Lung (tissue), 17 donors: ENCODE measurements at places on chromosomes 11 and 22. TPM values are rescaled to one million over a fixed set of nuclear protein-coding genes. Genes with fewer than 3 reads are reported as not detected.

The KCNE3 gene
- total RNA-seq: 14.9 TPM

The TMEM126A gene
- total RNA-seq: 17.1 TPM

The NLRP6 gene
- 2.1 TPM for total RNA-seq

The PRG3 gene
- total RNA-seq: 1.4 TPM

The CTSW gene
- total RNA-seq: 4.6 TPM

The TTLL12 gene
- total RNA-seq: 15.8 TPM

The AGBL2 gene
- 11.0 TPM for total RNA-seq

The DGAT2 gene
- 11.1 TPM for total RNA-seq

The RASL10A gene
- not detected for total RNA-seq

The CATSPER1 gene
- total RNA-seq: 2.9 TPM

DNA sequence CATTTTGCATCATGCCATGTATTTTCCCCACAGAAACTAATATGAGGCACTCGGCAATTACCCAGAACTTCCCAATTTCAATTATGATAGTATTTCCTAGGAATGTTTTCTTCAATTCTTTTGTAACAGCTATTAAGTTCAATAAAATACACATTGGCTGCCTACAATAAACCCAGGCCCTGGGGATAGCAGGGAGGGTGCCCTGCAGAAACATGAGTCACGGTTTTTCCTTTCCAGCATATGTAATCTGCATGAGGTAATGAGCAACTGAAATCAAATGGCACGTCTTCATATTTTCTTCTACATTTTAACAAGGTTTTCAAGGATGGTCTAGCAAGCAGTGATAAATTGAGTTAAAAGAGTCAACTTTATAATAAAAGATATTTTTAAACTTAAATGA is 32.0 kb downstream of the GUCY1A2 start:
- H3K36me3 ChIP-seq: no peaks in the 10 kb centered on the region
- H3K4me1 ChIP-seq: peaks cover 16% of the 10 kb centered on the region
- no peak overlapping the region for H3K4me3 ChIP-seq
- H3K27me3 ChIP-seq: no peaks in the 10 kb centered on the region

DNA sequence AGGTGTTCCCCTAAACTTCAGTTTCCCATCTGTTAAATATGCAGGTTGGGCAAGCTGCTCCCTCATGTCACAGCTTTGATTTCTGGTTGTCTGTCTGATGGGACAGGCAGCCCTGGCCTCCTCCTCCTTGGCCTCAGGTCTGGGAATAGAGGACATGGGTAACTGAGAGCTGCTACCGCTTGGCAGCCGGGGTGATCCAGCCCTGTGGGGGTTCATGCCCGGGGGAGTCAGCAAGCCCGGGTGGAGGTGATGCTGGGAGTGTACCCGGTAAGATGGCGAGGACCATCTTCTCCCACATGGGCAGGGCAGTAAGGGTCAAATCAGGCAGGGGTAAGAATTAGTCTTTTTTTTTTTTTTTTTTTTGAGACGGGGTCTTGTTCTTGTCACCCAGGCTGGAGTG is 845.0 kb downstream of the TBC1D22A start:
- H3K36me3 ChIP-seq: no peaks in the 10 kb centered on the region
- H3K27me3 ChIP-seq: peaks cover 2% of the 10 kb centered on the region
- H3K27ac ChIP-seq: no peak overlapping the region
- H3K4me3 ChIP-seq: no peak overlapping the region
- no peaks in the 10 kb centered on the region for H3K4me1 ChIP-seq

GRCh38 chr22:22185217-22185616 is 59.4 kb upstream of the VPREB1 start:
- no peaks in the 10 kb centered on the region for H3K27me3 ChIP-seq
- no peak overlapping the region for H3K27ac ChIP-seq
- no peak overlapping the region for H3K4me3 ChIP-seq

GRCh38 chr22:29937940-29938693 is 55.1 kb downstream of the MTMR3 start:
- DNase-seq: no peak
- no peaks in the 10 kb centered on the region for H3K36me3 ChIP-seq
- H3K27ac ChIP-seq: no peak overlapping the region
- peaks cover 13% of the 10 kb centered on the region for H3K4me1 ChIP-seq
- H3K27me3 ChIP-seq: no peaks in the 10 kb centered on the region
- no peak overlapping the region for H3K4me3 ChIP-seq

GRCh38 chr11:129192150-129192549 is at the start of gene ARHGAP32:
TSS of gene ARHGAP32 (minus strand) at chr11:129192325. CDS start at chr11:129192198, 127 bp downstream.
- H3K4me3 ChIP-seq: no peak within 1 kb of the TSS
- DNase-seq: no peak
- peaks cover 2% of the 10 kb centered on the region for H3K4me1 ChIP-seq
- H3K27me3 ChIP-seq: no peaks in the 10 kb centered on the region
- no peak within 1 kb of the TSS for H3K27ac ChIP-seq

GRCh38 chr11:120759046-120759445 is 247.5 kb downstream of the GRIK4 start:
- H3K4me3 ChIP-seq: no peak overlapping the region
- no peaks in the 10 kb centered on the region for H3K4me1 ChIP-seq
- no peak for DNase-seq
- no peaks in the 10 kb centered on the region for H3K36me3 ChIP-seq
- H3K27ac ChIP-seq: no peak overlapping the region

GRCh38 chr11:16337421-16338213 is 18.7 kb downstream of the SOX6 start:
- H3K27me3 ChIP-seq: no peaks in the 10 kb centered on the region
- no peaks in the 10 kb centered on the region for H3K36me3 ChIP-seq
- DNase-seq: peak; percentile 16
- no peak overlapping the region for H3K27ac ChIP-seq

DNA sequence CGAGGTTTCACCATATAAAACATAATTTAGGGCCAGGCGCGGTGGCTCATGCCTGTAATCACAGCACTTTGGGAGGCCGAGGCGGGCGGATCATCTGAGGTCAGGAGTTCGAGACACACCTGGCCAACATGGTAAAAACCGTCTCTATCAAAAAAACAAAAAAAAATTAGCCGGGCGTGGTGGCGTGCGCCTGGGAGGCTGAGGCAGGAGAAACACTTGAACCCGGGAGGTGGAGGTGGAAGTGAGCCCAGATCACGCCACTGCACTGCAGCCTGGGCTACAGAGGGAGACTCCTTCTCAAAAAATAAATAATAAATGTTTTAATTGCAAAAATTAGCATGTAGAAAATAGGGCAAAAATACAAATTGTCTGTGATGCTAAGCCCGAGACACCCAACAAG is 993 bp upstream of the SFI1 start:
- no peaks in the 10 kb centered on the region for H3K4me1 ChIP-seq
- DNase-seq: no peak
- no peaks in the 10 kb centered on the region for H3K36me3 ChIP-seq
- no peaks in the 10 kb centered on the region for H3K27me3 ChIP-seq
- H3K27ac ChIP-seq: no peak overlapping the region

DNA sequence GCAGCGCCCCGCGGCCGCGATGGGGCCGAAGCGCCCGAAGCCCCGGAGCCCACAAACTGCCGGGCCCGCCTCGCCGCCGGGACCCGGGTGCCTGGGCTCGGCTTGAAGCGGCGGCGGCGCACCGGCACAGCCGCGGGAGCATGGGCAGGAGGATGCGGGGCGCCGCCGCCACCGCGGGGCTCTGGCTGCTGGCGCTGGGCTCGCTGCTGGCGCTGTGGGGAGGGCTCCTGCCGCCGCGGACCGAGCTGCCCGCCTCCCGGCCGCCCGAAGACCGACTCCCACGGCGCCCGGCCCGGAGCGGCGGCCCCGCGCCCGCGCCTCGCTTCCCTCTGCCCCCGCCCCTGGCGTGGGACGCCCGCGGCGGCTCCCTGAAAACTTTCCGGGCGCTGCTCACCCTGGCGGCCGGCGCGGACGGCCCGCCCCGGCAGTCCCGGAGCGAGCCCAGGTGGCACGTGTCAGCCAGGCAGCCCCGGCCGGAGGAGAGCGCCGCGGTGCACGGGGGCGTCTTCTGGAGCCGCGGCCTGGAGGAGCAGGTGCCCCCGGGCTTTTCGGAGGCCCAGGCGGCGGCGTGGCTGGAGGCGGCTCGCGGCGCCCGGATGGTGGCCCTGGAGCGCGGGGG is 346 bp downstream of the FJX1 start:
- H3K27me3 ChIP-seq: no peaks in the 10 kb centered on the region
- H3K4me1 ChIP-seq: peaks cover 37% of the 10 kb centered on the region
- H3K27ac ChIP-seq: peak overlapping the region; percentile 73
- peak overlapping the region; percentile 44 for H3K4me3 ChIP-seq
- no peaks in the 10 kb centered on the region for H3K36me3 ChIP-seq
- DNase-seq: peak; percentile 40

- no peaks in the 10 kb centered on the region for H3K27me3 ChIP-seq
- H3K4me3 ChIP-seq: no peak overlapping the region
- H3K4me1 ChIP-seq: no peaks in the 10 kb centered on the region
- no peak for DNase-seq
Measured at GRCh38 chr11:9799886-9800285, 136.0 kb downstream of the SWAP70 start.

- H3K4me1 ChIP-seq: no peaks in the 10 kb centered on the region
- H3K27ac ChIP-seq: no peak overlapping the region
- no peak overlapping the region for H3K4me3 ChIP-seq
Measured at GRCh38 chr11:112308651-112309050, 48.0 kb upstream of the PLET1 start.

GRCh38 chr22:42887523-42888507 is 30.7 kb upstream of the ARFGAP3 start:
- H3K4me3 ChIP-seq: no peak overlapping the region
- H3K27me3 ChIP-seq: no peaks in the 10 kb centered on the region
- peaks cover 6% of the 10 kb centered on the region for H3K36me3 ChIP-seq
- peaks cover 28% of the 10 kb centered on the region for H3K4me1 ChIP-seq
- peak; percentile 50 for DNase-seq

DNA sequence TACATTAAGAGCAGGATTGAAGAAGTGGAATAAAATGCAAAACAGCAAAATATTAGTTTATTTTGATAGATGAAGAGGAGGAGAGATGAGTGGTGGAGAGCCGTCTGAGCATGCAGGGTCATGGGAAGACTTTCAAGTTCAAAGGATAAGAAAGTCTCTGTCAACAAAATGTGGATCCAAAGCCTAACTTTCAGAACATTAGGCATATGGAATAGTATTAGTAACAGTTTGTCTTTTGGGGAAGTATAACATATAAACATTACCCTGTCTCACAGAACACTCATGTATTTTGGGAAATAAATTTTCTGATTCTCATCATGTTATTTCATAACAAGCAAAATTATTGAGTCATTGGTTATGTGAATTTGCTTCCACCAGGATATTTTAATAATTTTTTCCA is 104.3 kb upstream of the CEP126 start:
- no peaks in the 10 kb centered on the region for H3K36me3 ChIP-seq
- DNase-seq: peak; percentile 85
- H3K4me3 ChIP-seq: no peak overlapping the region
- no peak overlapping the region for H3K27ac ChIP-seq
- no peaks in the 10 kb centered on the region for H3K27me3 ChIP-seq

GRCh38 chr11:31809857-31810778 is 1.0 kb downstream of the PAX6 start:
- H3K4me3 ChIP-seq: no peak overlapping the region
- no peaks in the 10 kb centered on the region for H3K36me3 ChIP-seq
- peaks cover 92% of the 10 kb centered on the region for H3K27me3 ChIP-seq

DNA sequence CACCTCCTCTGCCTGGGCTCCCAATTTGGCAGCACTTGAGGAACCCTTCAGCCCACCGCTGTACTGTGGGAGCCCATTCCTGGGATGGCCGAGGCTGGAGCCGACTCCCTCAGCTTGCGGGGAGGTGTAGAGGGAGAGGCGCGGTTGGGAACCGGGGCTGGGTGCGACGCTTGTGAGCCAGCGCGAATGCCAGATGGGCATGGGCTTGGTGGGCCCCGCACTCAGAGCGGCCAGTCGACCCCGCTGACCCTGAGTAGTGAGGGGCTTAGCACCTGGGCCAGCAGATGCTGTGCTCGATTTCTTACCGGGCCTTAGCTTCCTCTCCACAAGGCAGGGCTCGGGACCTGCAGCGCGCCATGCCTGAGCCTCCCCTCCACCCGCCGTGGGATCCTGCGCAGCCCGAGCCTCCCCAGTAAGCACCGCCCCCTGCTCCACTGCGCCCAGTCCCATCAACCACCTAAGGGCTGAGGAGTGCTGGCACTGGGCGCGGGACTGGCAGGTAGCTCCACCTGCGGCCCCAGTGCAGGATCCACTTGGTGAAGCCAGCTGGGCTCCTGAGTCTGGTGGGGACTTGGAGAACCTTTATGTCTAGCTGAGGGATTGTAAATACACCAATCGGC is 58.3 kb upstream of the DEFB108B start:
- H3K4me3 ChIP-seq: no peak overlapping the region
- H3K27me3 ChIP-seq: no peaks in the 10 kb centered on the region
- no peak overlapping the region for H3K27ac ChIP-seq

- H3K27me3 ChIP-seq: no peaks in the 10 kb centered on the region
- no peak overlapping the region for H3K27ac ChIP-seq
- no peaks in the 10 kb centered on the region for H3K4me1 ChIP-seq
- no peak overlapping the region for H3K4me3 ChIP-seq
Measured at GRCh38 chr11:63250162-63251050, 7.0 kb upstream of the SLC22A25 start.

- DNase-seq: no peak
- no peaks in the 10 kb centered on the region for H3K27me3 ChIP-seq
- H3K4me1 ChIP-seq: no peaks in the 10 kb centered on the region
- no peak overlapping the region for H3K4me3 ChIP-seq
- no peaks in the 10 kb centered on the region for H3K36me3 ChIP-seq
Measured at GRCh38 chr22:22025320-22026156, 43.0 kb upstream of the TOP3B start.

DNA sequence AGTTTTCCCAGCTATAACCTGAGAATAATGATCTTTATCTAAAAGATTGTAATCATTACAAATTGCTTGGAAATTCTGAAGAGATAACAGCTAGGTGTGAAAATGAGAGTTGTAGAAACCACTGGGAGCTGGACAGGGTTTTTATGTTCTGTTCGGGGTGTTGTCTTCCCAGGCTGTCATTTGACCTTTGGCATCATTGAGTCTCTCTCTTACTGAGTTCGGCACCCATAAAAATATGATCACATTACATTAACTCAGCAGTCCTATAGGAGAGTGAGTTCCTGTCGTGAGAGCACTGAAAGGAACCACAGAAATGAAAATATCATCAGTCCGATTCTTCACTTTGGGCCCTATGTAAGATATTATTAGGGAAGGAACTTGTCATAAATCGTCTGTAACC is 29.3 kb downstream of the KIRREL3 start:
- no peaks in the 10 kb centered on the region for H3K36me3 ChIP-seq
- no peaks in the 10 kb centered on the region for H3K4me1 ChIP-seq
- DNase-seq: no peak
- H3K27ac ChIP-seq: no peak overlapping the region
- H3K4me3 ChIP-seq: no peak overlapping the region

DNA sequence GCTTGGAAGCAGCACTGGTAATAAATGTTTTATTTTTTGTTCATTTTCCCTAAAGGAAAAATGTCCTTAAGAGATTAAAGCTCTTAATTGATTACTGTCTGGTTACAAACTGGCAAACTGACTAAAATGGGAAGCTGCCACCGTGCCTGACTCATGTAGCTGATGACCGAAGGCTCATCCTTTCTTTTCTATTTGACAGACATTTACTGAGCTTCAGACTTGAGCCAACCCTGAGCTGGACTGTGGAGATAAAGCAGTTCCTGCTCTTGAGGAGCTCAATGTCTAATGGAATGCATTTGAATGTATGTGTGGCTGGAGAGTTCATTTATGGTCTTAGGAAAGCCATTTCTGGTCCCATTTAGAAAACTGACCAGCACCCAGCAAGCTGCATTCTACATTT is 91.3 kb downstream of the RNF169 start:
- no peaks in the 10 kb centered on the region for H3K27me3 ChIP-seq
- no peaks in the 10 kb centered on the region for H3K4me1 ChIP-seq
- no peak overlapping the region for H3K4me3 ChIP-seq
- H3K36me3 ChIP-seq: peaks cover 34% of the 10 kb centered on the region
- DNase-seq: no peak
- no peak overlapping the region for H3K27ac ChIP-seq

- DNase-seq: no peak
- H3K4me3 ChIP-seq: no peak overlapping the region
- peaks cover 2% of the 10 kb centered on the region for H3K27me3 ChIP-seq
- H3K27ac ChIP-seq: no peak overlapping the region
Measured at GRCh38 chr22:18060646-18061620, 16.9 kb upstream of the PEX26 start.
